ENCODE measurements at places on chromosomes 12 and 14.

DNA sequence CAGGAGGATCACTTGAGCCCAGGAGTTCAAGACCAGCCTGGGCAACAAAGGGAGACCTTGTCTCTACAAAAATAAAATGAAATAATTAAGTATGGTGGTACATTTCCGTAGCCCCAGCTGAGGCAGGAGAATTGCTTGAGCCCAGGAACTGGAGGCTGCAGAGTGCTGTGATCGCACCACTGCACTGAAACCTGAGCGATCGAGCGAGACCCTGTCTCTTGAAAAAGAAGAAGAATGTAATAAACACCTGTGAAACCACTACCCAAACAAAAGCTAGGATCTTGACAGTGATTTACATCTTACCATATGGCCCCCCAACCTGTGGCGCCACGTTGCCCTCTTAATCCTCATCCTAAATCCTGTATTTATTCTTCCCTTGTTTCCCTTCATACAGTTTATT, 5.7 kb upstream of the DTX1 start:
- DNase-seq = no peak

GRCh38 chr12:100083308-100083707, 59.4 kb downstream of the BLTP3B start:
- DNase-seq = no peak

- DNase-seq = peak; percentile 39
Measured at GRCh38 chr14:74941676-74942097, 13.7 kb downstream of the PGF start.

DNA sequence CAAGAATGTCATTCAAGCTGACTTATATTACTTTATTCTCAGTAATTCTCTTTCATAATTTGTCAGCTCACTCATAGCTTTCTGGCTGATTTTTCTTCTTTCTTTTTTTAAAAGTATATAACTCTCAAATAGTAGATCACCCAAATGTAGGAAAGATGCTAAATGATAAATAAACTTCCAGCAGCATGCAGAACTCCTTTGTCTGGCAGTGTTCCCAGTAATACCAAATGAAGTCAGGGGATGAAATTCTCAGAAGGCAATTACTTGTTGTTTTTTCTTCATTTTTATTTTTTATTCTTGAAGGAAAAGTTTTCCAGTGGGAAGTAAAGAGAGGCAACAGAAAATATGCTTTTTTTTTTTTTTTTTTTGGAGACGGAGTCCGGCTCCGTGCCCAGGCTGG, 133.3 kb upstream of the SLCO1C1 start:
- peak; percentile 18 for DNase-seq
